AG04449 (cell line): ENCODE measurements at places on chromosomes 6 and 20.

DNA sequence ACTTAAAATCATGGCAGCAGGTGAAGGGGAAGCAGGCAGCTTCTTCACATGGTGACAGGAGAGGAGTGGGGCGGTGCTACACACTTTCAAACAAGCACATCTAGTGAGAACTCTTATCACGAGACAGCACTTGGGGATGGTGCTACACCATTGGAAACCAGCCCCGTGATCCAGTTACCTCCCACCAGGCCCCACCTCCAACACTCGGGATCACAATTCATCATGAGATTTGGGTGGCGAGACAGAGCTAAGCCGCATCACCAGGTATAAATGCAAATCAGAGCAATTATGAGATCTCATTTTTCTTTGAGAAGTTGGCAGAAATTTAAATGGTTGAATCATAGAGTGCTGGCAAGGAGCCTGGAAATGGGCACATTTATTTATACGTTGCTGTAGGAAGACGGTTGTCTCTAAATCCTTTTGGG, 31.4 kb downstream of the IGF2R start:
- DNase-seq: no peak

DNA sequence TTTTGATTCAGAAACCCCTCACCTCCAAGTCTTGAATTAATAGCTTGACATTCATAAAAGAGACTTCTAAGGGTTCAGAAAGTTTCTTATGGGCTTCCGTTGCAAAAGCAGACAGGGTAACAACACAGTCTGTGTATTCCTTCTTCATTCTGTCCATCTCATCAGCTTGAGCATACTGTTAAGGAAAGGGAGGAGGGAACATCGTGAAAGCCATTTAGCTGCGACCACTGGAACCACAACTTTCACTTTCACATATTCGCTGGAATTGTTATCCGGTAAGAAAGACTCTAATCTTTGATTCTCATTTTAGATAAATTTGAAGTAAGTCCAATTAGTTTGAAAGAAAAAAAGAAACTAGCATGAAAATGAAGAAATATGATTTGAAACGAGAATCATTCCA, 174.4 kb downstream of the SYNE1 start:
- DNase-seq: no peak

DNA sequence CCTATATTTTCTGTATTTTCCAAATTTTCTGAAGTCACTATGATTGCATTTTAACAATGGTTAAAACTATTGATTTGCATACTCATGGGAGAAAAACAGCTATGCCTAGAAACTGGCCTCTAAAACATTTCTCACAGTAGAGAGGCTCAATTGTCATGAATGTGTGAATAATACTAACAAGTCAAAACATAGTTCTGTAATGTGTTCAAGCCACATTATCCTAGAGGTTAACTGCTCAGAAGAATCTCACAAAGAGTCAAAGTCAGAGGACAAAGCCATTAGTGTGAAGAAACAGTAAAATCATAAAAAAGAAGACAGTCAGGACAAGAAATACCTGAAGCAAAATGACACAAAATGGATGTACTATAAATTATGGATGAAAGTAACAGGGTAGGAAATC, 12.5 kb upstream of the ALDH8A1 start:
- no peak for DNase-seq

DNA sequence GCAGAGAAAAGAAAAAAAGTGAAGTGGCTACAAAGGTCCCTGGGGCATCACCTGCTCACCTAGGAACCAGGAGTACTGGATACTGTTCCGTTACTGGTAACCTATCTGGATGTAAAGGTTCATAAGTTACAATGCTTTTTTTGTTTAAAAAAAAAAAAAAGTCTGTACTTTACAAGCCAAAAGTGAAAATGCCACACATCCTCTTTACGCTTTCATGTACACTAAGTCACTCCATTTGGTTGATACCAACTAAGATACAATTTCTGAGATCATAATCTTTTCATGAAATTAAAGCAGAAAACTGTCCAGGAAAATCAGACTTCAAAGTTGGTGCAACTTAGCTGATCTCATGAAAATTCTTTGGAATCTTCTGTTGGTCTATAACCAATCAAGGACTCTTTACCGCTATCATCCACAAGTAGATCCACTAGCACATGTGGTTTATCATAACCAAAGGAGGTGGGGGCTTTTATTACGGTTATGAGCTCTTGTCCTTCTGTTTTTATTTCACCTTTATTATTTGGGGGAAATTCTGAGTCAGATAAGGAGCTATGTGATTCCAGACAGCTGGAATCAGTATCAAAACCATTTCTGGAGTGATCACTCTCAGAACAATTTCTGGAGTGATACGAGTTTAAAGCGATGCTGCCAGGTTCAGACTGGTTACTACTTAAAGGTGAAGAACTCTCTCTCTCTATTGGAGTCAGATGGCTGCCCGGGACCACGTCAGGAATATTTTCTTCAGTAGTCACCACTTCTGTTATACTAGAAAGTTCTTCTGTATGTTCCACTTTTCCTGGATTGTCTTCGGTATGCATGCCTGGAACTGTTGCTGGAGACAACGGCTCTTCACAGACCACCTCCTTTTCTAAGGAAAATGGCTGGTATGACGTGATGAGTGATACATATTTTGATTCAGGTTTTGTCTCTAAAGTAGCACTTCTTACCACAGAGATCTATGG, 21.2 kb downstream of the IFNGR1 start:
- DNase-seq: no peak

- no peak for DNase-seq
Measured at GRCh38 chr6:147722158-147722557, 213.7 kb downstream of the SAMD5 start.

GRCh38 chr6:146595972-146596731, 2.6 kb upstream of the ADGB start:
- DNase-seq: no peak

DNA sequence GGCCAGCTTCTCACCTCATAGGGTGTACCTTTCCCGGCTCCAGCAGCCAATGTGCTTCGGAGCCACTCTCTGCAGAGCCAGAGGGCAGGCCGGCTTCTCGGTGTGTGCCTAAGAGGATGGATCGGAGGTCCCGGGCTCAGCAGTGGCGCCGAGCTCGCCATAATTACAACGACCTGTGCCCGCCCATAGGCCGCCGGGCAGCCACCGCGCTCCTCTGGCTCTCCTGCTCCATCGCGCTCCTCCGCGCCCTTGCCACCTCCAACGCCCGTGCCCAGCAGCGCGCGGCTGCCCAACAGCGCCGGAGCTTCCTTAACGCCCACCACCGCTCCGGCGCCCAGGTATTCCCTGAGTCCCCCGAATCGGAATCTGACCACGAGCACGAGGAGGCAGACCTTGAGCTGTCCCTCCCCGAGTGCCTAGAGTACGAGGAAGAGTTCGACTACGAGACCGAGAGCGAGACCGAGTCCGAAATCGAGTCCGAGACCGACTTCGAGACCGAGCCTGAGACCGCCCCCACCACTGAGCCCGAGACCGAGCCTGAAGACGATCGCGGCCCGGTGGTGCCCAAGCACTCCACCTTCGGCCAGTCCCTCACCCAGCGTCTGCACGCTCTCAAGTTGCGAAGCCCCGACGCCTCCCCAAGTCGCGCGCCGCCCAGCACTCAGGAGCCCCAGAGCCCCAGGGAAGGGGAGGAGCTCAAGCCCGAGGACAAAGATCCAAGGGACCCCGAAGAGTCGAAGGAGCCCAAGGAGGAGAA, 10.5 kb downstream of the GNAS-AS1 start:
- no peak for DNase-seq

- no peak for DNase-seq
Measured at GRCh38 chr6:149995971-149996370, 29.4 kb downstream of the RAET1L start.

- no peak for DNase-seq
Measured at GRCh38 chr6:68192988-68193387, 442.1 kb upstream of the ADGRB3 start.

DNA sequence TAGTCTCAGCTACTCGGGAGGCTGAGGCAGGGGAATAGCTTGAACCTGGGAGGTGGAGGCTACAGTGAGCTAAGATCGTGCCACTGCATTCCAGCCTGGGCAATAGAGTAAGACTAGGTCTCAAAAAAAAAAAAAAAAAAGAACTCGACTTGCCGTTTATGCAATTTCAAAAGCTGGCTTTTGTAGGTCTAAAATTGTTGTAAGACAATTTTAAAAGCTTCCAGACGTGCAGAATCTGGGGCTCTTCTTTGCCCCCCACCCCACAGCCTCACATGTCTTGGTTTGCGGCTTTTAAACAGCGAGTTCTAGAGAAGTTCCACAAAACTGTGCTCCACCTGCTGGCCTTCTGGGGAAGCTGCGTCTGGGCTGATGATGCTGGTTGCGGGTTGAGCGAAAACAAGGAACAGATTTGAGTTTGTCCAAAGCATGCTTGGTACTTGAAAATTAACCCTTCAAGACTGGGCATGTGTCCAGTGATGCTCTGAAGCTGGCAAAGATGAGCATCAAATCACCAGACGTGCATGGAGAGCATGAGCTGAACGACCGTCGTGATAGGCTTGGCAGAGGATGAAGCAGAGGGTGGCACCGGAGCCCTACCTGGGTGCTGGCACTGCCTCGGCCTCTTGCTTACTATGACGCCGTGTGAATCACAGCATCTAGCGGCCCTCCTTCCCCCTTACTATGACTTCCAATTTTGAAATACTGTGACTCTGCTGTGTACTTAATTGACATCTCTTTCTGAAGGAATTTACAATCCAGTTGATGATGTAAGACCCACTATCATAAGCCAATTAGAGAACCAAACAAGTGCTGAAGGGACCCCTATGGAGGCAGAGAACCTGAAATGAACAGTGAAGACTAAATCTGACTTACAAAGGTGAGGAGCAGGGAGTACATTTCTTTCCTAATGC, 171.4 kb downstream of the GMPR start:
- DNase-seq: no peak

- DNase-seq: no peak
Measured at GRCh38 chr6:31946370-31946885, 533 bp downstream of the CFB start.

DNA sequence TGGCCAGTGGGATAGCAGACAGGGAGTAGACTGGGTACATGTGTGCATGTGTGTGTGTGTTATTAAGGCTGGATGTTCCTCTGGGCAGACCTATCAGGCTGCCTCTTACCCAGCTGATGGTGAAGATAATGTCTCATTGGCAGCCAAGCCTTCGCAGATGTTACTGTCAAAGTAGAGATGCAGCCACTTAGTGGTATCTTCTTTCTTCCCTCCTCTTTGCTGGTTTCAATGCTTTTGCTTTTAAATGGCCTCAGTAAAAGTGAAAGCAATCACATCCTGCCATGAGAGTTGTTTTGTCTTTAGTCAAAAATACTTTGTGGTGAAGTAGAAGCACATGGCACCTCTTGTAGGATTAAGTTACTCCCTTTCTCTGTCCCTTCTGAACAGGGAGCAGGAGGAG, 57.5 kb downstream of the SNRNP48 start:
- no peak for DNase-seq

- no peak for DNase-seq
Measured at GRCh38 chr6:137708481-137708880, 158.6 kb upstream of the TNFAIP3 start.

DNA sequence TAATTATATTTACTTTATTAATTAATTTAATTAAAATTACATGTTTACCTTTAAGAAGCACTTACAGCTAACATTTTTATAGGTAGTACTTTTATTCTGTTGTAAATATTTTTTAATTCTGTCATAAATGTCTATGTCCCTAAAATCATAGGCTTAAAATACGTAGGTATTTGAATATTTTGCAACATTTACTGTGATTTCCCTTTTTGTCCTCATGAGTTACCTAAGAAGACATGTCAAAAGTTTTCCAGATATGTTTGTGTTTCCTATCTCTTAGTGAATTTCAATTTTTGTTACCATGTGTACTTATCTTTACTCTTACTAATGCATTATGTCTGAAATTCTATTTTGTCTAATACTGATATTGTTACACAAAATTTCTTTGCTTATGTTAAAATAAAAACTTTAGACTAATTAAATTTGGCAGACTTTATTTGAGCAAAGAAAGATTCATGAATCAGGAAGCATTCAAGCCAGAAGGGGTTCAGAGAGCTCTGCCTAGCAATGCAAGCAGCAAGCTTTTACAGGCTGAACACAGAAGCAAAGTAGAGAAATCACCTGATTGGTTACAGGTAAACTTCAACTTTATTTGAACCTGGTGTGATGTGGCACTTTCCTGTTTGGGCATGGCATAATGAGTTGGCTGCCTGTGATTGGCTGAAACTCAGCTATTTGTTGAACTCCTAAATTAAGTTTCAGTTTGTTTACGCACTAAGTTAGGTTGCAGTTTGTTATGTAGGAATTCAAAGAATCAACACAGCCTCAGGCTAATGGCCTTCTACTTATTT, 123.2 kb upstream of the TMEM170B start:
- no peak for DNase-seq

GRCh38 chr6:36478051-36478526, 35.3 kb downstream of the KCTD20 start:
- no peak for DNase-seq

DNA sequence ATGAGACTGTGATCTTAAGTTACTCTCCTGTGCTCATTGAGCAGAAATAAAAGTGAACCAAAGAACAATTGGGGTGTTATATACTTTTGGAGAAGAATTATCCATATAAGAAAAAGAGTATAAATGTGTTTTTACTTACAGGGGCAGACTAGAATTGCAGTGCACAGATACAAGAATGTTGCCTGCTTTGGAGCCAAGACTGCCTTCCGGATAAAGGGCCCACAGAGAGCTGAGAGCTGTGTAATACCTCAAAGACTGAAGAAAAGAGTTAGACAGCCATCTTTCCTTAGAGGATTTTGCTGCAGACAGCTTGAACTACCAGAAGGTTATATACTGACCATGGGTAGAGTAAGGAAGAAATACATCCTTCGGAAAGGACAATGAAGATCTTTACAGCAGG, 1235.5 kb upstream of the CITED2 start:
- no peak for DNase-seq

DNA sequence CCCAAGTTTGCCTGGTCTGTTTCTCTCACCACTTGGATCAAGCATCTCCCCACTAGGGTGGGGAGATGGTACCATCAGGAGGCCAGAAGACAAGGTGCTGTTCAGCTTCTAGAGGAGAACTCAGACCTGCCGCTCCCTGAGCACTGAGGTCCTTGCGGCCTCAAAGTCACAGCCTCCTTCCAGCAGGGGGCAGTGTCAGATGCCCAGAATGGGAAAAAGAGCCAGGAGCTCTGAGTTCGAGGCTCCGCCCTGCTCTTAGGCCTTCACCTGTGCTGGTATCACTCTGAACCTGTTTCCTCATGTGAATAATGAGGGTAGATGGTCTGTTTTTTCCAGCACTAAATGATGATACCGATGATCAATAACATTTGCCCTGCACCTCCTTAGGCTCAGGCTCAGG, 68.7 kb downstream of the TOX2 start:
- no peak for DNase-seq
